ENCODE measurements at places on chromosomes 5 and 9.

DNA sequence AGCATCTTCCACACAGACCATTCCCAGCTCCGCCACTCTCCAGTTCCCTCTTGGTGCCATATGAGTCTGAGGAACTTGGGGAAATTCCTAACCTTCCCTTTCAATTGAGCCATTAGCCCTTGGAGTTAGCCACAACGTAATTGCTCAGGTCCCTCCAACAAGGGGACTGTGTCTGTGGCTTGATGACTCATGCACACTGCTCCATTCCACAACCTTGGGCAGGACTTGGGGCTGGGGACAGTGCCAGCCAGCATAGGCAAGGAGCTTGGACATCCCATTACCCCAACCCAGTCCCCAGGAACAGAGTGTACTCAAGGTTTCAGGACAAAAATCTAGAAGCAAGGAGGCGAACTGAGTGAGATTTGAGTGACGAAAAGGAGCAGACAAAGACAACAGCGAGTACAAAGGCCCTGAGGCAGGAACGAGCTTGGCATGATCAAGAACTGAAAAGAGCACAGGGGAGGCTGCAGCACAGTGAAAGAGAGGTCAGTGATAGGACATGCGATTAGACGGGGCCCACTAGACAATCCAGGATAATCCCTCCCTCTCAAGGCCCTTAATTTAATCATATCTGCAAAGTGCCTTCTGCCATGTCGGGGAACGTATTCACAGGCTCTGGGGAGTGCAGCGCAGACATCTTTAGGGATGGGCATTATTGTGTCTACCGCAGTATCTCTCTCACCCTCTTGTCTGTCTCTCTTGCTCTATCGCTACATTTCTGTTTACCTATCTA lies 16.0 kb upstream of the JADE2 start:
- DNase-seq = no peak

GRCh38 chr9:110799396-110799795 lies 130.8 kb downstream of the MUSK start:
- no peak for DNase-seq

- no peak for DNase-seq
Measured at GRCh38 chr9:134694368-134694665, 52.7 kb downstream of the COL5A1 start.

GRCh38 chr5:136458481-136458880 lies 93.1 kb upstream of the TRPC7 start:
- DNase-seq = no peak

- DNase-seq = no peak
Measured at GRCh38 chr5:116709082-116709481, 134.5 kb upstream of the SEMA6A start.

- no peak for DNase-seq
Measured at GRCh38 chr5:52798938-52799337, 11.2 kb downstream of the ITGA1 start.

DNA sequence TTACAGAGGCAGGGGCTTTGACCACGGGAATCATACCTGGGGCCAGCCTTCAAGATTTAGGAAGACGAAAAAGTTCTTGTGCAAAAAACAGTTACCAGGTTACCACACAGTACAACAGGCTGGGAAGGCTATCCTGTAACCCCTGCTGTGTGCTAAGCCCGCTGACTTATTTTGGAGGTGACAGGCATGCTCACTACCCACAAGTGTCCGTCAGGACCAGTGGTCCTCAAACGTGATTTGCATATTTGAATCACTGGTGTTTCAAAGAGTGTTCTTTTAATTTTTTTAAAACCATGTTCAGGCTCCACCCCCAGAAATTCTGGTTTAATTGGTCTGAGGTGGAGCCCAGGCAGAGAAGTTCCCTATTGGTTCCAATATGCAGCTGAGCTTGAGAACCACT lies 146.6 kb downstream of the TTLL11 start:
- DNase-seq = no peak

DNA sequence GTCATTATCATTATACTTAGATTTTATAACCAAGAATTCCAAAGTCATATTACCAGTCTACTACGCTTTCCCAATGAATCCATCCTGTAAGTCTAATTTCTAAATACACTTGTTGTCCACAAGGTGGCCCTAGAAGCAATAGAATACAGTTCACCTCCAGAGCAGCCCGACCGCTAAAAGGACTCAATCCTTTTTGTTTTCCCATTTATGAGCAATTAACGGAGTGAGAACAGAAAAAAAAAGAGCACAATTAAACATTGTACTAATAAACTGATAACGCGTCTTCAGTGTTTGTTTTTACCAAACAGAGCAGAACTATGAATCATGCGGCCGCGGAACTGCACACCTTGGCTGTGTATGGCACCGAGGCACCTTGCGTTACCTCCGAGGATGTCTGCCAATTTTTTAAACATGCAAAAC lies 160.7 kb upstream of the DAPK1 start:
- no peak for DNase-seq

DNA sequence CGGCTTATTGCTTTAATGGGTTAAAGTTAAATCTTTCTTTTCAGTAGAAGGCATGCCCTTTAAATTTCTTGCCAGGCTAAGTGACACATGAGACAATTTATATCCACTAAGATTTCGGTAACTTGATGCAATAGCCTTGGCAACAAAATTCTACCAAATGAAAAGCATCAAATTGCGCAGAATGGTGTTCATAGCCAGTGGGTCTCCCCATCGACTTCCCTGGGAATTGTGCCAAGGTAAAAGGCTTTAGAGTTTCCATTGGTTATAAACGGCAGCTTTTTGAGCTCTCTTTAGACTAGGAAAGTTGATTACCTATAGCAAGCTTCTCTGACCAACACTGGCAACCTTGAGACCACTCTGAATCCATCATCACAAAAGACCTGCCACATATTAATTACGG lies 358.4 kb downstream of the ARRDC3 start:
- no peak for DNase-seq

- no peak for DNase-seq
Measured at GRCh38 chr9:2138646-2139045, 123.5 kb downstream of the SMARCA2 start.

- DNase-seq = no peak
Measured at GRCh38 chr9:35324966-35325365, 163.2 kb downstream of the UNC13B start.

DNA sequence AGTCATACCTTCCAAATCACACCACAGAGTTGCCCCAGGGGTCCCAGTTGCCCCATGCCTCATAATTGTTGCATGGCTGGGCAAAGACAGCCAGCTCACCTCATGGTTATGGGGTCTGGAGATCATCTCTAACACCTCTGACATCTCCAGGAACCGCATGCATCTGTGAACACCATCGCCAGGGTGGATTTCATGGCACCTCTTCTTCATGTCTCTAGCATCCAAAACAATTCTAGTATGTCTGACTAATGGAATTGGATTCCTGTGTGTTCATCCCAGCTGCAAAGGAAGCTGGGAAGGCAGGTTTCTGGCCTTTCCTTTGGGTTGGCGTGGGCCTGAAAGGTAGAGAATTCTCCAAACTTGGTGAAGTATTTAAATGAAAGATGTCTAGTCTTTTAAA lies 122.3 kb upstream of the ABCA1 start:
- no peak for DNase-seq

GRCh38 chr9:129487658-129488483 lies 133.0 kb downstream of the C9orf50 start:
- no peak for DNase-seq

DNA sequence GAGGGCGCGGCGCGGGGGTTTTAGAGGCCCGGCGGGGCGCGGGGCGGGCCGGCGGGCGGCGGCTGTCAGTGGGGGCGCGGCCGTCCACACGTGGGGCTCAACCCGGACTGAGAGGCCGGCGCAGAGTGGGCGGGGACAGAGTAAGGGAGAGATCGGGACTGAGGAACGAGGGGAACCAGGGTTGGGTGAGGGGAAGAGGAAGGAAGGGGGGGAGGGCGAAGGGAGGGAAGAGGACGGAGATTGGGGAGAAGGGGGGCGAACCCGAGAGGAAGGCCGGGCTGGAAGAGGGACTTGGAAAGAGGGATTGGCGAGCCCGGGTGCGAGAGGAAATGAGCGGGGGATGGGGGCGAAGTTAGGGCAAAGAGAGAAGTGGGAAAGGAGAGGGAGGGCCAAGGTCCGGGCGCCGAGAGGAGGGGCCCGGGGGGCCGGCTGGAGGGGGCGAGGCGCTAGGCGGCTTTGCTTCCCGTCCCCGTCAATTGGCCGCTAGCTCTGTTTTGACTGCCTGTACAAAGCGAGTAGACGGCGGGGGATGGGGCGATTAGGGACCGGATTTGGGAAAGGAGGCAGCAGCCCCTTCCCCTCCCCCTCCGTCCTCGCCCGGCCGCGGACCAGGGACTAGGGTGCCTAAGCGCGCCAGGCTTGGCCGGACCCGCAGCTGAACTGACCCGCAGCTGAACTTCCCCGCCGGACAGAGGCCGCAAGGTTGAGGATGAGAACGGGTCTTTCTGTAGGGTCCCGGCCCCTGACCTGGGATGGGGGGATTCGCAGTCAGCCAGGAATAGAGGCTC lies 399 bp upstream of the FBN2 start:
- DNase-seq = no peak

- no peak for DNase-seq
Measured at GRCh38 chr5:125006011-125006685, 259.7 kb upstream of the ZNF608 start.

GRCh38 chr5:80565330-80565729 lies 4.8 kb downstream of the ANKRD34B start:
- DNase-seq = no peak

GRCh38 chr5:95718203-95718602 lies 12.9 kb upstream of the RHOBTB3 start:
- DNase-seq = no peak

- DNase-seq = no peak
Measured at GRCh38 chr9:100466171-100466828, 6.6 kb upstream of the TMEFF1 start.

GRCh38 chr5:59744531-59744992 lies 149.0 kb downstream of the PDE4D start:
- no peak for DNase-seq

- no peak for DNase-seq
Measured at GRCh38 chr5:92329759-92330158, 946.6 kb upstream of the ARRDC3 start.

- no peak for DNase-seq
Measured at GRCh38 chr5:14204785-14205321, 61.7 kb downstream of the TRIO start.

GRCh38 chr5:125117566-125117965 lies 371.1 kb upstream of the ZNF608 start:
- no peak for DNase-seq

DNA sequence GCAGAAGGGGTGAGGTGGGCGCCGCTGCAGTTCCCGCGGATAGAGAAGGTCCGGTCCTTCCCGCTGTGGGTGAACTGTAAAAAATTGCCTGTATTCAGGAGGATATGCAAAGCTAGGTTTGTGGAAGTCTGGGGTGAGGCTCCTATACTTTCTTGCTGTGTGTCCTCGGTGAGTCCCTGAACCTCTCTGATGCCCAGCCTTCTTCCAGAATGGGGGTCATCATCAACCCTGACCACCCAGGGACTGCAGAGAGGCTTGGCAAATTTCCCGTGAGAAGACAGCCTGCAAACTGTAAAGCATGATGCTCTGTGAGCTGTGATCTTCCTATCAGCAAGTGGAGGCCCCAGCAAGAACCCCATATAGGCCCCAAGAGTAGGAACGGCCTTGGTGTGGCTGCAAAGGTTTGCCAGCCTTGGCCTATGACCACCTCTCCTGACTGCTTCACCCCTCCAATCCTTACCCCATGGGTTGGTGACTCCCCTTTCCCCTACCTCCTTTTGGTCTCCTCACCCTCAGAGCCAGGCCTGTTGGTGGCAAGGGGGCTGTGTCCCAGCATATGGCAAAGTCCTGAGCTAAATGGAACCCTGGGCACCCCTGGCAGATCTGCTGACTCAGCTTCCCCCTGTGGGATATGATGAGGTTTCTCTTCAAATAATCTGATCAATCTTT lies 760 bp downstream of the ALDH1B1 start:
- no peak for DNase-seq

DNA sequence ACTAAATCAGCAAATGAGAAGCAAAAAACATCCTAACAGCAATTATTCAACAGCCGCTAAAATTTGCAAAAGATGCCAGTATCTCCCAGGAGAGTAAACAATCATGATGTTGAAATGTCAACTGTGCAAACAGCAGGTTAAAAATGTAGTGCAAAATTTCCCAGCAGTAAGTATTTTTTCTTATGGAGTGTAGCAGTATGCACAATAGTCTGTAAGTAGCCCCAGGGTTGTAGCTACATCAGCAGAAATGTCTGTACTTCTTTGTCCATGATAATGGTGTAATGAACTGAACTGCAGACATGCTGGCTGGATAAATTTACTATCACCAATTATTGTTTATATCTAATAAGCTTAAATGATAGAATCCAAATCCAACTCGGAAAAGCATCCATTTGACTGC lies 31.4 kb downstream of the GRIN3A start:
- DNase-seq = no peak

Measured in esophagus squamous epithelium (tissue), 5 donors.